Gastrocnemius medialis (tissue), 4 donors: ENCODE measurements at places on chromosomes 5 and 9. TPM values are rescaled to one million over a fixed set of nuclear protein-coding genes. Genes with fewer than 3 reads are reported as not detected.

The GNPDA1 gene
- total RNA-seq: 50.0 TPM

- DNase-seq: no peak
- no peaks in the 10 kb centered on the region for H3K4me1 ChIP-seq
- H3K27ac ChIP-seq: no peak overlapping the region
Observed at GRCh38 chr9:107571148-107571547, 81.6 kb upstream of the KLF4 start.

DNA sequence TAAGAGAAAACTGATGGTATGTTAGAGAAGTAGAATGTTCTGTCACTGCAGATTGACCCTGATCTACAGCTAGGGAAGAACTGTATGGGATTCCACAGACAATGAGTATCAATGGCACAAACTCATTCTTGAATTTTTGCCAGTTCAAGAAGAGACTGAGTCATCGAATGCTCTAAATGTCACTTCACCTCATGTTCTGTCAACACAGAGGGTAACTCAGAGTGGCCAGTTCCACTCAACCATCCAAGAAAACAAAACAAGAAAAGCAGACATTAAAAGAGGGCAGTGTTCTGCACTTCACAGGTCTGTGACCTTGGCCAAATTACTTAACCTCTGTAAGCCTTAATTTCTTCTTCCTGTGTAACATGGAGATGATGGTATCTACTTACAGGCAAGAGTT is 132.2 kb upstream of the HMHB1 start:
- DNase-seq: no peak
- no peaks in the 10 kb centered on the region for H3K27me3 ChIP-seq
- peaks cover 12% of the 10 kb centered on the region for H3K4me1 ChIP-seq
- H3K27ac ChIP-seq: no peak overlapping the region
- no peaks in the 10 kb centered on the region for H3K36me3 ChIP-seq

The NHP2 gene
- 261 TPM for total RNA-seq

DNA sequence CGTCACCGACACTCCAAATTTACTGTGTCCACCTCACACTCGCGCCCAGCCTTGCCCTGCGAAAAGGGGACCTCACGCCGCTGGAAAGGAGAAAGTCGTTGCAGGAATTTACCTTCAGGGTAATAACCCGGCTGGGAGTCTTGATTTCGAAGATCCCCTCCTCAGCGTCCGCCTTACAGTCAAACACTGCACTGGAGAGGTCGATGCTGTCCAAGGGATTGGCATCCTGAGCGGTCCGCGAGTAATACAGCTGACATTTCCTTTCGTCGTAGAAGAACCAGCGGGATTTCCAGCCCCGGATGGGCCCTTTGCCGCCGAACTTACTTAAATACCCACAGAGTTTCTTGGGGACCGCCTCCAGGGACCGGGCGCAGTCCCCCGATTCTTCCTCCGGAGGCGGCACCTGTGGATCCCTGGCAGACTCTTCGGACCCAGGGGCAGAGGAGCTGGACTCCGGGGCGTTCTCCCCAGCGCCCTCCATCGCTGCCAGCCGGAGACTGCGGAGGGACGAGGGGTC is 330 bp downstream of the TBC1D2 start:
- H3K27ac ChIP-seq: peak overlapping the region; percentile 90
- H3K36me3 ChIP-seq: no peaks in the 10 kb centered on the region
- H3K4me3 ChIP-seq: peak overlapping the region; percentile 77
- no peaks in the 10 kb centered on the region for H3K27me3 ChIP-seq

The SERF1B gene
- 34.7 TPM for total RNA-seq

DNA sequence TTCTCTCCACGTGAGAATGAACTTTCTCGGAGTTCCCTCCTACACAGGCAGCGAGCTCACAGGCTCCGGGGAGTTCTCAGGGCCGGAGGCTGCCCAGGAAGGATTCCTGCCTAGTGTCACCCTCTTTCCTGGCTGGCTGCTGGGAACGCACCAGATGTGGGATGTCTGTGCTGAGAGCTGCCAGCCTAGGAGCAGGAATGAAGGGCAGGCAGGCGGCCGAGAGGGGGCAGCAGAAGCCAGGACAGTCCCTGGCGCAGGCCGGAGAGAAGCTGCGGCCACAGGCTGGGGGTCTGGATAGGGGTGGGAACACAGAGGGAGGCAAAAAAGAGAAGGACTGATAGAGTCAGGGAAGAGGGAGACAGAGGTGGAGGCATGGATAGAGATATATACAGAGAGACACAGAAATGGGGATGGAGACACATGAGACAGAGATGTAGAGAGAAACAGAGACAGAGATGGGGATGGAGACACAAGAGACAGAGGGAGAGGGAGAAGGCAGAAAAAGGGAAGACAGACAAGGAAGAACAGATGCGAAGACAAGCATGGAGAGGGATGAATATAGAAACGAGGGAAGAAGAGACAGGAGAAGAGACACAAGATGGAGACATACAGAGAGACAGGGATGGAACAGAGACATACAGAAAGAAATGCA is 25.3 kb upstream of the ENHO start:
- H3K36me3 ChIP-seq: no peaks in the 10 kb centered on the region
- H3K4me3 ChIP-seq: no peak overlapping the region
- DNase-seq: peak; percentile 74
- peaks cover 6% of the 10 kb centered on the region for H3K4me1 ChIP-seq
